ENCODE measurements at places on chromosomes 11 and 22.

GRCh38 chr11:80505771-80506170 is 1064.9 kb upstream of the TENM4 start:
- no peak overlapping the region for H3K27ac ChIP-seq
- H3K4me1 ChIP-seq = no peaks in the 10 kb centered on the region
- H3K36me3 ChIP-seq = no peaks in the 10 kb centered on the region
- H3K4me3 ChIP-seq = no peak overlapping the region
- DNase-seq = no peak

DNA sequence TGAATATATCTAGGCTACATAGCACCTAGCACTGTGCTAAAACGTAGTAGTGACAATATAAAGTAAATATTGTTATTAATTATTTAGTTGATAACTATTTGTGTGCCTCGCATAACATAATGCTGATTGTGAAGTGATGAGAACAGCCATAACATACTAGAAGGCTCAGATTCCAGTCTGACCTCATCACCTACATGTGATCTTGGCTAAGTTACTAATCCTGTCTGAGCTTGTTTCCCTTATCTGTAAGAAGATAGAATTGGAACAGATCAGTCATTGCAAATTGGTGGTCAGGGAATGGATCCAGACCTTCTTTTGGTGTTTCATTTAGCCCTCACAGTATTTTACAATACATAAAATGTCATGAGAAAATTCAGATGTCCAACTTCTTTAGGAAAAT is 103.4 kb upstream of the SEZ6L start:
- peaks cover 20% of the 10 kb centered on the region for H3K4me1 ChIP-seq
- H3K27ac ChIP-seq = peak overlapping the region; percentile 9
- no peaks in the 10 kb centered on the region for H3K27me3 ChIP-seq
- H3K4me3 ChIP-seq = no peak overlapping the region
- H3K36me3 ChIP-seq = no peaks in the 10 kb centered on the region

DNA sequence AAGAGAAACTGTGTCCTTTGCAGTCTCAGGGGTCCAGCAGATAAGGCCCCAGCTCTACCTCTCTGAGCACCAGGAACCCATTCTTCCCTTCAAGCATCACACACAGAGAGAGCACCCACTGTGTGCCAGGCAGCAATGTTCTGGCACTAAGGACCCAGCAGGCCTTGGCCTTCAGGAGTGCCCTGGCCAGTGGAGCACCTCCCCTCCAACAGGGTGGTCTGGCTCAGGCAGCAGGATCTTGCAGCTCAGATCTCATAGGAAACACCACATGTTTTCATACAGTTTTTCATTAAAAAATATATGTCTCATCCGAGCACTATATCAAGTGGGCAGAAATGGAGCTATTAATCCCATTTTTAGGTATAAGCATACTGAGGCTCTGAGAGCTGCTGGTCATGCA is 410.6 kb downstream of the SOX6 start:
- H3K36me3 ChIP-seq = no peaks in the 10 kb centered on the region
- no peak for DNase-seq
- H3K4me3 ChIP-seq = no peak overlapping the region
- H3K4me1 ChIP-seq = no peaks in the 10 kb centered on the region

DNA sequence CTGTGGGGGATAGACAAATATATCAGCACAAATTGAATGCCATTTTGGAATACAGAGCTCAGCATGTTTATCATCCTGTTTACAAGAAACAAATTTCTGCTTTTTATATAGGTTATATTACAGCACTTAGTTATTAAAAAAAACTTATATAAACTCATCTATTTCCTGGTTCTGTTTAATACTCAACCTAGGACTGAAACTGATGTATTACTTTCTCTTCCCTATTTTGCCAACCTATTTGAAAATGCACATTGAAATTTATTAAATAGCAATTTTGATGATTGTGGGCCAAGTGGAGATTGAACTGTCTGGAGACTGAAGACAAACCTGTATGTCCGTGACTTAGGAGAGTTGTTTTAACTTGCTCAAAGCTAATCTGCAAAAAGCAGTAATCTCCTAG is 288.3 kb upstream of the ANO3 start:
- no peaks in the 10 kb centered on the region for H3K27me3 ChIP-seq
- H3K36me3 ChIP-seq = no peaks in the 10 kb centered on the region
- no peak for DNase-seq
- H3K4me3 ChIP-seq = no peak overlapping the region
- H3K27ac ChIP-seq = no peak overlapping the region

- H3K36me3 ChIP-seq = peaks cover 5% of the 10 kb centered on the region
- no peak overlapping the region for H3K4me3 ChIP-seq
- no peaks in the 10 kb centered on the region for H3K27me3 ChIP-seq
- H3K27ac ChIP-seq = no peak overlapping the region
Observed at GRCh38 chr22:42967005-42967404, 47.9 kb downstream of the PACSIN2 start.

All from heart right ventricle (tissue), 16 donors.